H54 (cell line): ENCODE measurements at places on chromosomes 1 and 21.

GRCh38 chr1:192600275-192600674 is 24.7 kb downstream of the RGS1 start:
- no peak for DNase-seq

GRCh38 chr1:15542388-15543250 is 16.0 kb downstream of the DNAJC16 start:
- no peak for DNase-seq

GRCh38 chr1:24393892-24394291 is 19.7 kb downstream of the STPG1 start:
- peak; percentile 42 for DNase-seq

- DNase-seq = no peak
Measured at GRCh38 chr1:205981257-205981656, 21.9 kb downstream of the RAB7B start.

DNA sequence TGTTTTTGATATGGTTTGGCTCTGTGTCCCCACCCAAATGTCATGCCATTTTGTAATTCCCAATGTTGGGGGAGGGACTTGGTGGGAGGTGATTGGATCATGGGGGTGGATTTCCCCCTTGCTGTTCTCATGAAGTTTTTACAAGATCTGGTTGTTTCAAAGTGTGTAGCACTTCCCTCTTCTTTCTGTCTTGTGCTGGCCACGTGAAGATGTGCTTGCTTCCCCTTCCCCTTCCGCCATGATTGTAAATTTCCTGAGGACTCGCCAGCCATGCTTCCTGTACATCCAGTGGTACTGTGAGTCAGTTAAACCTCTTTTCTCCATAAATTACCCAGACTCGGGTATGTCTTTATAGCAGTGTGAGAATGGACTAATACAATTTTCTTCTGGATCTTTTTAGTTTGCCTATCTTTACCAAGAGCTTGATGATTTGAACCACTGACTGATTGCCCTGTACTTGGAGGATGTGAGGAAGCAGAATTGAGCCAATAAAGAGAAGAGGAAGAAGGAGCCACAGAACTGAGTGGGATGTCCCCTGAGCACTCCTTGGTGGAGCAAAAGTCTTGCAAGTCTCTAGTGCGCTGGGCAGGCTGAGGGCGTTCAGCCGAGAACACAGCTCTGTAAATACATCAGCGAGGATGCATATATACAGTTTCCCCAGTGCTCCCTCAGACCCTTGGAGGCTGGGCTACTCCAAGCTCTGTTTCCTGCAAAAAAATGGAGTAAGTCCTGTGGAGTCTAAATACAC is 102.6 kb downstream of the CYYR1 start:
- no peak for DNase-seq

DNA sequence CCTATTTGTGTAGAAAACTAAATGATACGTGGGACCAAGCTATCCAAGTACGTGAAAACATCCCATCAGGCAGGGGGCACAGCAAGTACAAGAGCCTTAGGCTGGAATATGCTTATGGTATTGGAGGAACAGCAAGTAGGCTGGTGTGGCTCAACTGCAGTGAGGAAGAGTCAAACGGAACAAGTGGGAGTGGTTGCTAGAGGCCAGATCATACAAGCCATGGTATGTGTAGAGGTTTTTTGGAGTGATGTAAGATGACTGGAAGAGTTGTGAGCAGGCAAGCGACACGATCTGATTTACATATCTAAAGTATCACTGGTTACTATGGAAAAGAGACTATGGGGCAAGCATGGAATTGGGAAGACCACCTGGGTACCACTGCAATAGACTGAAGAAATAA is 27.8 kb downstream of the ELK4 start:
- no peak for DNase-seq
